Progenitor cell of endocrine pancreas (in vitro differentiated cells): ENCODE measurements at places on chromosomes 6 and 20.

DNA sequence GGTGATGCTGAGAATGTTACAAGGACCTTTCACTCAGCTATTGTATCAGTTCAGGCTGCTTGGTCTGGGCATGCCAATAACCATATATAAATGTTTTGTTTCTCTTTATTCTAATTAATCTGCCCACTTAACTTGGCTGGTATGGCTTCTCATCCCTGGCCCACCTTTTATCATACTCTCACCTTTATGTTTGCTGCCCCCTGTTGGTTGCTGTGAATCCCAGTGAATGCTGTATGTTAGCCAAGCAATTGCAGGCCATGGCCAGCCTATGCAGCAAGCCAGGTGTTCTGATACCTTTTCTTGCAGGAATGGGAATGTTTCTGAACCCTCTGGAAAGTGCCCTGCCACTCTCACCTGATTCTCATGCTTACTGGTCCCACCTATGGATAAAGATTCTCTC lies 54.6 kb downstream of the PCSK2 start:
- DNase-seq: no peak

DNA sequence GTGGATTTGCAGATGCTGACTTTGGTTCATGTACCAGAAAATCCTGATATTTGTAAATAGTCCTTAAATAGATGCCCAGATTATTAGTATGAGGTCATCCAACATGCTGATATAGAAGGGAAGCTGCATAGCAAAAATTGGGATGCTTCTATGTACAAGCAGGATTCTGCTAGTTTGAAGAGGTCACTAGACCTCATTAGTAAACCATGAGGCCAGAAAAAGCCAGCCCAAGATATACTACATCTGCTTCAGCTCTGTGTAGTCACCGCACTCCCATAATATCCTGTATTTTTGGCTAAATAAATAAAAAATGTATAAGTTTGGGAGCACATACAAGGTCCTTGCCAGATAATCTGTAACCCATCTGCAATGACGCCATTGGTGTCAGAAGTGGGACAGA lies 13.0 kb downstream of the PTPRT start:
- no peak for DNase-seq

DNA sequence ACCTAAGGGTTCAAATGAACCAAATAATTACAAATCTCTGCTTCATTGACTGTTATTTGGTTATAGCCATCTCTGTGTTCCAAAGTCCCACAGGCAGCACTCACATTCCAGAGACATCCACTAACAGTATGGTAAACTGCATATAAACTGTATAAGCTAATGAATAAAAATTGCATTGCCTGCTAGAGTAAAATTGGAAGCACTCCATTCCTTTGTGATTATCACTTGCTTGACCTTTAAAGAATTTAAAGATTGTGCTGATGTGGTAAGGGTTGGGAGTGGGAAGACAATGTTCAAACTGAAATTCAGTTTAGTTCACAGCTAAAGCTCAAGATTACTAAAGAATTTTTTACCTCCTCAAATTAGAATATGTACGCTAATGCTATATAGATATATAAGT lies 31.0 kb upstream of the OSTM1 start:
- no peak for DNase-seq

DNA sequence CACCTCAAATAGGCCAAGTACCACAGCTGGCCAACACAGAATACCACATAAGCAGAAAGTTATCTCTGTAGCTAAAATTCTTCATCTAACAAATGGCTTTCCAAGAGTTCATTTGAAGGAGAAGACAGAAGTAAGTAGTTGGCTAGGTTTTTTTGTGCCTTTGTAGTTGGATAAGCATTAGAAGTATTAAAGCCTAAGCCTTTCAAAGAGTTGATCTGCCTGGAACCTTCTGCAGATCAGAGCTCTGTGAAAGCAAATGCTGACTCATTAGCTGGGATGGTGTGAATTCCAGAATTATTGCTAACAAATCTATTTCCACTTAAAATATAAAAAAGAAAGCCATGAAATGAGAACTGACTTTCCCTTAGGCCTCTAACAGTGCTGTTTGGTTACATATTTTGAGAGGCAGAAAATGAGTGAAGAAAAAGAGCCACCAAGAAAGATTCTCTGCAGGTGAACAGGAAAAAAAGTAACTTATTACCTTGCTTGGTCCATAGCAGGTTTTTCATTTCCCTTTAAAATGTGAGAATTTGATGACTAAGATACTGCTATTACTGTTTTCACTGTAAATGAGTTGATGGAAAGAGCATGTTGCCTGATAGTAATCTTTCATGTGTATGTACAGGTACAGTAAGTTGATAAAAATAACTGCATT lies 763.2 kb upstream of the FLRT3 start:
- DNase-seq: no peak

- DNase-seq: no peak
Observed at GRCh38 chr6:111200350-111201243, 113.3 kb downstream of the SLC16A10 start.

DNA sequence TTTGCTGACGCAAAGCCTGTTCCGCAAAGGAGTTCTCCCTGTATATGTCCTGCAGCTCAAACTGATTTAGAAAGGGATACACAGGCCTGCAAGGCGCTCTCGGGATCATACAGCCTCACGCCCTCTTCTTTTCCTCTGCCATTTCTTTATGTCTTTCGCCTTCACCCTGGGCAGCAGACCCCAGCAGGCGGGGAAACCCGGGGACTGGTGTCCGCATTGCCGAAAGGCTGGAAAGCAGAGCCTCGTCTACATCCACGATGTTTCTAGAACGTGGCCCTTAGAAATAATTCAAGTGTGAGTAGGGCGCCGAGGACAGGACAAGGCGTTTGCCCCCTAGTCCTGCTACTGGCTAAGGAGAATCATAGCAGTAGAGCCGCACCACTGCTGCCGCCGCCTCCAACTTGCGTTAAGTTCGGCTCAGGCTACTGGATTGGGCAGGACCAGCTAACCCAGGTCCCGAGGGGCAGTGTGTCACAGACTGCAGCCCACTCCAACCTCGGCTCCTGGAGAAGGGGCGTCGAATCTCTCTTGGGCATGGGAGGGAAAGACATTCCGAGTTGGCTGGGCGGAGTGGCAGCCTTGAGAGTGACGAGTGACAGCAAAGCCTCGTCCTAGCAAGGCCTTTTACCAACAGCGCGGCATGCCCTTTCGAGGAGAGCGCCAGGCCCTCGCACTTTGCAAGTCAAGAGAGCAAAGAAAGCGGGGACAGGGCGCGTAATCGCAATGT lies 2.6 kb upstream of the TBX18 start:
- DNase-seq: no peak
